AG08396 (cell line): ENCODE measurements at places on chromosomes 11 and 22.
A peak's percentile ranks its signal among the peaks of the same experiment; 100 is the strongest.

DNA sequence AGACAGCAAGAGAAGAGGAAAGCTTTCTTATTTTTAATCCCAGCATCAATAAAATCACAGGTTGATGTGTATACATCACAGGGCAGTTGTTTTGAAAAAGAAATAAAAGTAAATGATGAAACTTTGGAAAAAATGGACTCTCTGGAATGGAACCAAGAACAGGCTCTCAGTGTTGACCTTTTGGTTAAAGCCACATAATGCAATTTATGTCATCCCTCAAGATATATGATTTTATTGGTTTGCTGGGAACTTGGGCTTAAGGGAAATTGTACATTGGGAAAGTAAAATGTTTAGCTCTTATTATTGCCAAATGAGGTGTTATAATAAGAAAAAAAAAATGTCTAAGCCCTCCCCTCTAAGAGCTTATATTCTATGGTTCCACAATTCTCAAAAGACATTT, 139.8 kb upstream of the MTNR1B start:
- DNase-seq, result no peak

DNA sequence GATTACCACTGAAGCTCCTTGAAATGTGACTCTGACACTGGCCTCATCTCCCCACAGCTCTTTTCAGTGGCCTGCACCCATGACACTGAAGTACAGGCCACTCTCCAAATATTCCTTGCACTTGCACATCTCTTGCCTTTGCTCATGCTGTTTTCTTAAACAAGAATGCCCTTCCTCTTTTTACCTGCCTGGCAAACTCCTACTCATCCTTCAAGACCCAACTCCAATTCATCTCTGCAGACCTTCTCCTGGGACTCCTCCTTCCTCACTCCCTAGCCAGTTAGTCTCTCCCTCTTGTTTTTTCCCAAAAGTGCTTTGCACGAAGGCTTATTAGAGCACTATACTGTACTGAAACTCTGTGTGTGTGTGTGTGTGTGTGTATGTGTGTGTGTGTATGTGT, 2.6 kb downstream of the KCNE3 start:
- no peak for DNase-seq

GRCh38 chr11:30239025-30239424, 8.2 kb downstream of the FSHB start:
- DNase-seq, result no peak

DNA sequence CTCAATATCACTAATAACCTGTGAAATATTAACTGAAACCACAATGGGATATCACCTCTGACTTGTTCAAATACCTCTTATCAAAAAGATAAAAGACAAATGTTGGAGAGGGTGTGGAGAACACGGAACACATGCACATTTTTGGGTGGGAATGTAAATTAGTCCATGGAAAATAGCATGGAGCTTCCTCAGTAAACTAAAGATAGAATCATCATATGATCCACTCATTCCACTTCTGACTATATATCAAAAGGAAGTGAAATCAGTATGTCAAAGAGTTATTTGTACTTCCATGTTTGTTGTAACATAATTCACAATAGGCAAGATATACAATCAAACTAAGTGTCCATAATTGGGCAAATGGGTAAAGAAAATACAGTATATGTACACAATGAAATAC, 57.4 kb downstream of the TYR start:
- no peak for DNase-seq

- no peak for DNase-seq
These were observed 1642.2 kb downstream of the LRRC4C start for GRCh38 chr11:39817241-39817640.

GRCh38 chr11:64343767-64344559, 4.0 kb downstream of the CCDC88B start:
- no peak for DNase-seq

DNA sequence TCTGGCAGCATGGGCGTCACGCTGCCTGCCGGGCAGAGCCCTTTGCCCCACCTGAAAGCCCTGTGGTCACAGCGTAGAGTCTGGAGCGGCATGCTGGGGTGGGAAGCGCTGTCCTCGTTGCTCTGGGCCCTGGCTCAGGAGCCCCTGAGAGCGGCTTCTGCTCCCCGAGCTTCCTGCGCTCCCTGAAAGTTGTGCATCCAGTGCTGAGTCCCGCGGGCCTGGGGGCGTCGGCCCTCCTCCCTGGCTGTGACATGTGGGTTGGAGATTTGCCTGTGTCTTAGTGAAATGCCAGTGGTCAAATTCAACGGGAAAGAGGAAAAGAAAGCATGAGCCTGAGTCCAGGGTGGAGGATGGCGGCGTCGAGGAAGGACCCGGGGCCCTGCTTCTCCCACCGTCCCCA, 1208.0 kb downstream of the BRD1 start:
- DNase-seq, result no peak

DNA sequence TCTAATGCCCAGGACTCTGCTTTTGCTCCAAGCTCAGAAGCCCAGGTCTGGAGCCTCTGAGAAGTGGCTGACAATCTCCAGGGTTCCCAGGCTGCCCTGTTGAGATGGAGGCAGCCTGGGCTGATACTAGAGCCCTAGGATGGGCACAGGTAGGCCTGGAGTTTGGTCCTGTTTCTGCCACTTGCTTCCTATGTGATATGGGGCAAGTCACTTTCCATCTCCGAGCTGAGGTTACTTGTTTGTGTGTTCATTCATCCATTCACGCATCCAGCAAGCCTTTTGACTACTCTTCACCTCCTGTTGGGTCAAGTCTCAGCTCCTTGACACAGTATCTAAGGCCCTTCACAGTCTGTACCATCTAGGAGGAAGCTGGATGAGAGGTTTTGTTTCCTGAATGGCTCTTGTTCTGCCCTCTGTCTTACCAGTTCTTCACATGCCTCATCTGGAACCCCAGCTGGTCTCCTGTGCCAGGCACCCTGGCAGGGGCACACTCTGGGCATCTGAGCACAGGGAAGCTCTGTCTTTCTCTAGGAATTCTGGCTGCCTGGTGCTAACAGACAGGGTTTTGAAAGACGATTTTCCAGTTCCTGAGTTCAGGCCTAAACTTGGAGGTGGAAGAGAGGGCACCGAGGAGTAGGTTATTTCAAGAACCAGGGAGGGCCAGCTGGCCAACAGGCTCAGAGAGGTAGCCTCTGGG, 53.2 kb upstream of the AMPD3 start:
- DNase-seq, result no peak

GRCh38 chr11:130103296-130103814, 33.7 kb downstream of the APLP2 start:
- peak; percentile 78 for DNase-seq

GRCh38 chr11:68665436-68665835, 18.9 kb upstream of the GAL start:
- no peak for DNase-seq

DNA sequence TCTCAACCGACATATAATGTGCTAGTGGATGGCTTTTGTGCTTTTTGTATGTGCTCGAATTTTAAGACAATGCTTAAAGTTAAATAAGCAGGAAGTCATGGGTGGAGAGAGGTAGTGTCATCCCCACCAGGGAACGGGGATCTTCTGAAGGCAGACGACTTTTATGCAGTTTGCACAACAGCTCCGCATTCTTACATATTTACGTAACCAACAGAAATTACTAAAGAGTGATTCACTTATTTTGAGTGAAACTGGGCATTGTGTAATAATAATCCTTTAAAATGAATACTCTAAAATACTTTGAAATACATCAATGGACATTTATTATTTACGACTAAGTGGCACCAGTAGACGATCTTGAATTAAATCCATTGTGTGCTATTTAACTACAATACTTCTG, 305.1 kb downstream of the CNTN5 start:
- DNase-seq, result peak; percentile 2

GRCh38 chr11:133907841-133908241, 48.9 kb downstream of the IGSF9B start:
- DNase-seq, result no peak

DNA sequence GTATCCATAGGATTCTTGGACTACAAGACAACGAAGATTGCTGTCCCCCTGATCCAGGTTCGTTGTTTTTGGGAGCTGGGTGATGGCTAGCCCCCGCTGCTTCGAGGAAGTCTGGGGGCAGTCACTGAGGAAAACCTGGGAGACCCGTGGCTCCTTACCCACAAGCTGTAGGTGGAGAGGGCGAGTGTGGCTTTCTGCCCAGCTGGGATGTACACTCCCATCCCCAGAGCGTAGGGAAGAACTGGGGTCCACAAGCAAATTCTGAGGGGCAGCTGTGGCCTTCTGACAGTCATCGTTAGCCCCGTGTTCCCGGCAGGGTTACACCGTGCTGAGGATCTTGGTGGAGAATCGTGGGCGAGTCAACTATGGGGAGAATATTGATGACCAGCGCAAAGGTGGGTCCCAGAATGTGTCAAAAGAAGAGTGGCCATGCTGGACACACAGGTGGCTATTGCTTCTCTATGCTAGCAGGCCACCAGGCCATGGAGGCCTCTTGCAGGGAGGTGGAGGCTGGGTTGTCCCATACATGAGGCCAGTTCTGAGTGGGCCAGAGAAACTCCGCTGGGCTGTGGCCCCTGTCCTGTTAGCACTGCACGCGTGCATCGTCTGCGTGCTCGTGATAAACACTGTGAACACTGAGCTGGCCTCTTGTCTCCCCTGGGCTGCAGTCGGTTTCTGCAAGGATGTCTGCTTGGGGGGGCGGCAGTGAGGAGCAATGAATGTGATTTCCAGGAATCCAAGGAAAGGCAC, 39.8 kb downstream of the GLB1L2 start:
- DNase-seq, result no peak

DNA sequence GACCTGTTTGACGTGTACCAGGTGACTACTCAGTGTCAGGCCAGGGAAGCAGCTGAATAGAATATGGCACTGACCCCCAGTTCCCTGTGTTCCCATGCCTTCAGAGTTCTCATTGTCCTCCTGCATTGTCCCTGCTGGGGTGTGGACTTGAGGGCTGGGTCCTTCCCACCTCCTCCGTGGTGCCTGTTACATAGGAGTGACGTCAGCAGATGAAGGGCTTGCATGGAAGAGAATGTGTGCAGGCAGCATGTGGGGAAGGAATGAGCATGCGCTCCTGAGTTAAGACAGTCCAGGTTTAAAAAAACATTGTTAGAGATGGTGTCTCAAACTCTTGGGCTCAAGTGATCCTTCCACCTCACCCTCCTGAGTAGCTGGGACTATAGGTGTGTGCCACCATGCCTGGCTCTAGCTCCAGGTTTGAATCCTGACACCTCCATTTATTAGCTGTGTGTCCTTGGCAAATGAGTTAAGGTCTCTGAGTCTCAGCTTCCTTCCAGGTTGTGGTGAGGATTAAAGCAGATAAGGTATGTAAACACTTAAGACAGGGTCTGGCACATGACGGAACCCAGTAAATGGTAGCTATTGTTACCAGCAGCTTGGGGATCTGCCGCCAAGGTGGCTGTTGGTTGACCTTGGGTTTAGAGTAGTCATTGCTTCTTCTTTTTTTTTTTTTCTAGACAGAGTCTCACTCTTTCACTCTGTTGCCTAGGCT, 7.5 kb upstream of the SOX10 start:
- no peak for DNase-seq

DNA sequence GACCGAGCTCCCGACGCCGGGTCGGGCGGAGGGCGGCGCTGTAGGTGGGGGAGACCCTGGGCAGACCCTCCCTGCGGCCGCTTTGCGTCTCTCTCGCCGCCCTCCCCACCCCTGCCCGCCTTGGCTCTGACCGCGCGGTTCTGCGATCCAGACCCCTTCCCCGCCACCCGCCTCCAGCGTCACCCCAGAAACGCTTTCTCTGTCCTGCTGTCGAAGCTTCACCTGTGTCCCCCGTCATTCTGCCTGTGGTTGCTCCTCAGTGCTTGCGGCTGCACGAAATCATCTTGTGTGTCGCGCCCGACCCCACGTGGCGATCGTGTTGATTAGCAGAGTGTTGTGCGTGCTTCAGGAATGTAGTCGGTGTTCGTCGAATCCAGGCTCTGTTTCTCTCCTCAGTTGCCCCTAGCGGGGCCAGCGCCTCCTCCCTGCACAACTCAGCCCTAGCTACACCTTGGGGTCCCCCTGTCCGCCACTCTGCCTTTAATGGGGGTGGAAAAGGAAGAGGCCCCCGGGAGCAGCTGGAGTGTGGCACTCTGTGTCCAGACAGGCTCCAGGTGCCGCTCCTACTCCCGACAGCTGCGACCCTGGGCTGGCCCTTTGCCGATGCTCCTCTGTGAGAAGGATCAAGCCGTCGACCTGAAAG, 851 bp downstream of the PTDSS2 start:
- DNase-seq, result peak; percentile 81

DNA sequence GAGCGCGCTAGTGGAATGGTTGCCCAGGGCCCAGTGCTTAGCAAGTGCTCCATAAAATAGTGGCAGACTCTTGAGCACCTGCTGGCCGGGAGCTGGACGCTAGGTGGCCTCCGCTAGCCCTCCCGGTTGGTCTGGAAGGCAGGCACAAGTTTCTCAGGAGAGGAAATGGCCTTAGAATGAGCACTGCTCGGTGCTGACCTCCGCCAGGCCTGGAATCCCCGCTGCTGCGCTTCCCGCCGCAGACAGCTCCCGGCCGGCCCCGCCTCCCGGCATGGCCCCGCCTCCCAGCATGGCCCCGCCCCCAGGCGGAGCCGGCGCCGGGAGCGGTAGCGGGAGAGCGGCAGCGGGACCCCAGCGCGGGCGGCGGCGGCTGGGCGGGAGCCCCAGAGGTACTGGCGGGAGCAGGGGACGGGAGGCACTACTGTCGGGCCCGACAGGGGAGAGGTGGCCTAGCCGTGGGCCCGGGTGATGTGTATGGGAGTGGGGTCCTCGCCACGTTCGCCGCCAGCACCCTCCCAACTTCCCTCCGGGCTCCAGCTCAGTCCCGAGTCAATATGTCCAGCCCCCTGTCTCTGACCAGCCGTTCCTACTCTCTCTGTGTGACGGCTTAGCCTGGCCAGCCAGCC, at the start of gene SIPA1:
SIPA1 (plus strand) TSS at position 308 of the 626 bp plus-strand sequence. CDS start 2,821 bp downstream, outside the sequence.
- peak; percentile 93 for DNase-seq

DNA sequence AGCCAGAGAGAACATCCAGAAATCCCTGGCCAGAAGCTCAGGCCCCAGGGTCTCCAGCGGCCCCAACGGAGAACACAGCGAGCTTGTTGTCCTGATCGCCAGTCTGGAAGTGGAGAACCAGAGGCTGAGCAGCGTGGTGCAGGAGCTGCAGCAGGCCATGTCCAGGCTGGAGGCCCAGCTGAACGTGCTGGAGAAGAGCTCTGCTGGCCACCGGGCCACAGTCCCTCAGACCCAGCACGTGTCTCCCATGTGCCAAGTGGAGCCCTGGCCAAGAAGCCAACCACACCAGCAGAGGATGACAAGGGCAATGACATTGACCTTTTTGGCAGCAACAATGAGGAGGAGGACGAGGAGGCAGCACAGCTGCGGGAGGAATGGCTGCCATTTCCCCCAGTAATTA, 20.6 kb upstream of the SCGB1D1 start:
- DNase-seq, result no peak
